MV-4-11 (cell line): ENCODE measurements at places on chromosomes 11 and 22.

DNA sequence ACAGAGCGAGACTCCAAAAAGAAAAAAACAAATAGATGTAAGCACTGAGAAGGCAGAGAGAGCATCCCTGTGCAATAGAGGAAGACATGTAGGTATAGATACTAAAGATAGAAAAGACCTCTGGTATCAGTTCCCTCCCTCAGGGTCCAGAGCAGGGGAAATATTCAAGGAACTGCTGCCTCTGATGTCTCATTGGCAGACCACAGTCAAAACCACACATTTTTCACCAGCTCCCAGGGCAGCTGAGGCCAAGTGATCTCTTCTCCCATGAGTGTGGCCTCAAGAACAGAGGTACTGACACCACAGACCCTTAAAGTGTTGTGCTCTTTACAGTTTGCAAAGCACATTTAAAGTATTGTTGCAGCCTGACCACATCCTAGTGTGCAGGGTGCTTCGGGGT is 288.5 kb downstream of the NTM start:
- DNase-seq: peak; percentile 94

DNA sequence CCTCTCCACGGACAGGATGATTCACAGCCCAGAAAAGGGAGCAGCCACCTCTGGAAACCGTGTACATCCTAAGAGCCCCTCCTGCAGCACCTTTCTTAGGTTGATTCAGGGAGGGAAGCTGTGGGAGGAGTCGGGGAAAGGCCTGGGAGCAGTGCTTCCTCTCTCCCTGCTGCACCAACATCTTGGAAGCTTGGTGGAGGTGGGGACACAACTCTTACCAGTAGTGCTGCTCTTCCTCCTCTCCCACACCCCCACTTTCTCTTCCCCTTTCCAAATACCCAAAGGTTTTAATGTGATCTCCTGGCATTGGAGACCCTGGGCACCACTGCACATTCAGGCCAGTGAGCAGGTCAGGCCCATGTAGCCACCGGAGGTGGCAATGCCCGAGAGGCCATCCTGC is 46.4 kb upstream of the HORMAD2 start:
- peak; percentile 48 for DNase-seq

GRCh38 chr22:36563898-36564297 is 34.9 kb upstream of the EIF3D start:
- no peak for DNase-seq

- DNase-seq: no peak
Observed at GRCh38 chr22:26619510-26619909, 1.7 kb upstream of the CRYBB1 start.

DNA sequence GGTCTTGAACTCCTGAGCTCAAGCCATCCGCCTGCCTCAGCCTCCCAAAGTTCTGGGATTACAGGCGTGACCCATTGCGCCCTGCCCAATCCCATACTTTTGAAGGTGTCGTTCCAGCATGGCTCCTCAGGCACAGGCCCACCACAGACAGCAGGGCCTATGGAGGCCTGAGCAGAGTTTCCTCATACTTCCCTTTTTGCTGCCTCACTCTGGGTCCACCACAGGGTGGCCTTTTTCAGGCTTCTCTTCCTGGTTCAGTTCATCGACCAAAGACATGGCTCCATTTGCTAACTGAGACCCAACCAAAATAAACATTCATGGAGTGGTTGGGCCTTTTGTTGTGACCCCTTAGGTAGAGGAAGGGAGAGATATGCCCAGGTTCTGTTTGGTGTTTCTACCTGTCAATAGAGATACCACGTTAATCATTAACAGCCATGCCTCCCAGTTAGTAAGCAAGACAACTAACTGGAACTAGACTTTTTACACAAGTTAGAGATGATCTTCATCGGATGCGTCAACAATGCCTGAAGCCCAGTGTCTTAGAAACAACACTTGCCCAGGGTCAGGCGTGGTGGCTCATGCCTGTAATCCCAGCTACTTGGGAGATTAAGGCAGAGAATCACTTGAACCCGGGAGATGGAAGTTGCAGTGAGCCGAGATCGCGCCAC is 35.1 kb downstream of the TRIOBP start:
- peak; percentile 82 for DNase-seq

DNA sequence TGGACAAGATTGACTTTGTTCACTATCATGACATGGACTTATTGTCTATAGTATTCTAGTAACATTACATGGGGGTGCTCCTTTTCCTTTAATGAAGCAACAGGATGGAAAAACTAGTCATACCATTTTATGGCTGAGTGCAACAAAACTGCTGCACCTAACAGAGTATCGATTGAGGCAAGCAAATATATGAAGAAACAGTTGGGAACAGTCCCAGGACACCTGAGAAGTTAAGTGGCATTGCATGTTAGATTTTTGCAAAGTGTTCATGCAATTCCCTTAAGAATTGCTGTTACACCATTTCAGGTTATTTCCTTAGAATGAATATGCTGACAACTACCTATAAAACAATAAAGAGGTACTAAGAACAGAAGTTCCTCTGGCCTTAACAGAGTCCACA is 541.5 kb upstream of the ANO3 start:
- DNase-seq: no peak

- no peak for DNase-seq
Observed at GRCh38 chr11:93295921-93296575, 34.5 kb upstream of the DEUP1 start.

DNA sequence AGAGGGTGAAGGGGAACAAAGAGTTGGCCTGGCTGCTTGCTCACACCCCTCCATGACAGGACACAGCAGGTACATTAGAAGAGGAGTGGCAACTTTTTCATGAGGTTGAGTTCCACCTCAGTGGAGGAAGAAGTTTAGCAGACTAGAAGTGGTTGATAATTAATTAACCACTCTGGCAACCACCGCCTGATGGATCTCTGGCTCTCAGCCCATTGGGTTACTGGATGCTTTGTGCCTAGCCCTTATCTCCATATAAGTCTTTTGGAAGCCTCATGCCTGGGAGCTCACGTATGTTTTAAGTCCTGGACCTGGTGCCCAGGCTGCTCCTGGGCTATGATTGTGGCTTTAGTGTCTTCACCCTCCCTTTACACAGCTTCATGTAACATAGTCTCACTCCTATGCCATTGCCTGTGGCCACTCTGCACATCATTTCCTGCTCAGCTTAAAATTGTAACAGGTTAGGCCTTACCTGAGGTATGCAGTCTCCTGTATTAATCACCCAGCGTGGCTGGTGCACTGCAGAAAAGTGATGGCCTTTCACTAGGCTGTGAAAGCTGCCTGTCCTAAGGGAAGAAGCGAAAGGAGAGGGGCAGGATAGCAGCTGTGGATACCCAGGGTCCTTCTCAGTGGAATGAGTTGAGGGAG is 72.7 kb upstream of the CRTAM start:
- DNase-seq: no peak

- DNase-seq: no peak
Observed at GRCh38 chr11:73325036-73325981, 17.2 kb downstream of the ARHGEF17 start.

GRCh38 chr11:77525455-77526091 is 51.7 kb upstream of the PAK1 start:
- DNase-seq: no peak

GRCh38 chr22:48721395-48721669 is 1106.3 kb downstream of the BRD1 start:
- no peak for DNase-seq

DNA sequence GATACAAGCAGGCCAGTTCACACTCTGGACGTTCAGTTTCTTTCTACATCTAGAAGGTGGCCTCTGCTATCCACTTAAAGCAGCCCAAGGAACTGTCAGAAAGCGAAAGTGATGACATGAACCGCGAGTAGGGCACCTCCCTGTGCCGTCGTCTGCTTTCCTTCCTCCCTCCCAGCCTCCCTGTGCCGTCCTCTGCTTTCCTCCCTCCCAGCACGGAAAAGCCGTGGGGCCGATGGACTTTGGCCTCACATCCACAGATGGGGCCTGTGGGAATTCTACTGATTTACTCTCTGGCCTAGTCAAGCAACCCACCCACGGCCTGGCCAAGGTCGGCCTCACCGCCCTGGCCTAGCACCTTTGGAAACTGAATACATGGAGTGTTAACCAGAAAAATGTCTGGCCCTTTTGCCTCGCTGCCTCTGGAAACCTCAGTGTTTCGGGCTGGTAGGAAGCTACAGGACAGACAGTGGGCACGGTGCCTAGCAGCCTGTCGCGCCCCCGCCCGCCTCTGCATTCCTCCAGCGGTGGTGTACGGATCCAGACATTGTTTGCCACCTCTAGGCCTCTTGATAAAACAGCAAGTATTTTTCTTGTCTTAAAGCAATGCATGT is 14.2 kb downstream of the PEX26 start:
- DNase-seq: peak; percentile 57

GRCh38 chr11:66361502-66361941 is 10.0 kb downstream of the SLC29A2 start:
- no peak for DNase-seq

DNA sequence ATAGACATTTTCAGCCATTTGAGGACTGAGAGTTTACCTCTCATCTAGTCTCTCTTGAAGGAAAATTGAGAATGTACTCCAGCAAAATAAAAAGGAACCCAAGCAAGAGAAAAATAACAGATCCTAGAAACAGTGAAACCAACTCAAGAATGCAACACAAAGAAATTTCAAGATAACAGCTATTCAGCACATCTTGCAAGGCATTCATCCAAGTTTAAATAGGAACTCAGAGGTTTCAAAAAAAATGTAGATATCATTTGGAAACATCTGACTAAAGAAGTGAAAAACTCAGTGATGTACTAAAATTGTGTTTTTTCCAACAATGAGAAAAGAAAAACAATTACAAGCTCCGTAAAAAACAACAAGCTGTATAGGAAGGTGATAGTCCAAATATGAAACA is 76.4 kb downstream of the TMEM135 start:
- no peak for DNase-seq

GRCh38 chr22:50250555-50251476 is at the start of gene HDAC10:
HDAC10 (minus strand) TSS chr22:50251265; CDS start chr22:50251032, 233 bp downstream.
- DNase-seq: peak; percentile 78

DNA sequence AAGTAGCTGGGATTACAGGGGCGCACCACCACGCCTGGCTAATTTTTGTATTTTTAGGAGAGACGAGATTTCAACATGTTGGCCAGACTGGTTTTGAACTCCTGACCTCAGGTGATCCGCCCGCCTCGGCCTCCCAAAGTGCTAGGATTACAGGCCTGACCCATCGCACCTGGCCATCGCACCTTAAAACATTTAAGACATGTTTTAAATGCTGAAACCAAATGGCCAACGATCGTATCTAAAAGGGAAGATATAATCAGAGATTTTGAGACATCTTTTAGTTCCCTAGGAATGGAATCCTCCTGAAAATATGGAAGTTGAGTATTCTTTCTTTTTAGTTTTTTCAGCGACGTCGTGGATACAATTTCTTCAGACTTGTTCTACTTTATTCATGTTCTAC is 21.8 kb upstream of the APOBEC3A start:
- no peak for DNase-seq

- DNase-seq: no peak
Observed at GRCh38 chr22:19884161-19884953, 29.7 kb upstream of the GNB1L start.

GRCh38 chr11:131710511-131710910 is 340.1 kb downstream of the NTM start:
- no peak for DNase-seq

DNA sequence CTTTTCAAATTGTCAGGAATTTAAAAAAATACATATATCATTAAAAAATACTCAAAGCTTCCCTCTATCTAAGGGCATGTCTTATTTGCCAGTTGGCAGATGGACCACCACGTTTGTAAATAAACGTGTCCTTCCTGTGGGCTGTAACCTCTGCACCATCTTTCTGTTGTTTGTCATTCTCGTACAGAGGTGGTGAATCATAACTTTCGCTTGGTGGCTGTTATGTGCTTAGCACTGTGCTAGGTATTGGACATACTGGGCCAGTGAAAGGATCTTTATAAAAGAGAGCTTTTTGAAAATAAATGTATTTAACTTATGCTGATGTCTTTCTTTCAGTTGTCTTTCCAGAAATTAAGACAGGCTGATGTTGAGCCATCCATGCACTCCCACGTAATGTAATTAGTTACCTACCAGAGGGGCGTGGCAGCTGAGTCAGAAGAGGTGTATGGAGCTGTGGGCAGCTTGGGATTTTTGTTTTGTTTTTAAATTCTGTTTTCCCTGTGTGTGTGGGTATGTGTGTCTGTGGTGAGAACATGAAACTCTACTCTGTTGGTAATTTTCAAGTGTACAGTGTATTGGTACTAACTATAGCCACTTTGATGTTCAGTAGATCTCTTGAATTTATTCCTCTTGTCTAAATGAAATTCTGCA is 62.7 kb downstream of the TECTA start:
- no peak for DNase-seq

GRCh38 chr22:20080445-20080775 is 369 bp downstream of the DGCR8 start:
- peak; percentile 41 for DNase-seq

- no peak for DNase-seq
Observed at GRCh38 chr11:6312106-6312505, 8.2 kb downstream of the CAVIN3 start.

- DNase-seq: no peak
Observed at GRCh38 chr11:12827929-12828812, 153.9 kb downstream of the TEAD1 start.

DNA sequence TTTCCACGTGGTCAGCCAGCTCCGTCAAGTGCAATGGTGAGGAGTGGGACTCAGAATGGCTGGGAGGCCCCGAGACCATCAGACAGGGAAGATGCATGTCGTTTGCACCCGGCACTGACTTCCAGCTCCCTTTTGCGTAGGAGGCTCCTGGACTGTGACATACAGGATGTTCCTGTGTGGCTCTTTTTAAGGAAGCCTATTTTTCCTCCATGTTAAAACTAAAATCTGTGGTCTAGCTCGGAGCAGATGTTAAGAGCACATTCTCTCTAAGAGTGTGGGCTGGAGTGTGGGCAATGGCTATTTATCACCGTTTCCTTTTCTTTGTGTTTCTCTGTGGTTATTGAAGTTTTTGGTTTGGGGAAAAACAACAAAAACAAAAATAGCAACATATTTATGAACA is 40.9 kb upstream of the AMPD3 start:
- peak; percentile 77 for DNase-seq

- DNase-seq: no peak
Observed at GRCh38 chr22:31776231-31776630, 22.4 kb downstream of the DEPDC5 start.

DNA sequence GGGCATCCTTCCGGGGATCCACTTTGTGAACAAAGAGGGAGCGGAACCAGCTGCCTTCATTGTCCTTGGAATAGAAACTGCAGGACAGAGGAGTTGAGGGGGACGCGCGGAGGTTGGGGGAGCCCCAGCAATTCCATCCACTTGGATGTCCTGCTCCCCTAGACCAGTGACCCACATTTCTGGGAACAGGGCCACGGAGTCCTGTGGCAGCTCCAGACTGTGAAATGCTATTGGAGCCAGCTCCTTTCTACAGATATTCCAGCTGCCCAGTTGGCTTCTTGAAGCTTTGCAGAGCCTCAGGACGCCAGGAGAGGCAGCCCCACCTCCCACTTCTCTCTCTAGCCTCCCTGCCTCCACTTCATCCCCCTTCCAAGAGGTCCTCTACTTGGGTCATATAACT is 10.5 kb downstream of the NIPSNAP1 start:
- DNase-seq: no peak

GRCh38 chr11:12420040-12420439 is 42.7 kb downstream of the PARVA start:
- no peak for DNase-seq
